Astrocyte of the spinal cord (primary cell): ENCODE measurements at places on chromosomes 1 and 21.

- no peak for DNase-seq
Measured at GRCh38 chr1:171139890-171140289, 45.2 kb upstream of the FMO2 start.

DNA sequence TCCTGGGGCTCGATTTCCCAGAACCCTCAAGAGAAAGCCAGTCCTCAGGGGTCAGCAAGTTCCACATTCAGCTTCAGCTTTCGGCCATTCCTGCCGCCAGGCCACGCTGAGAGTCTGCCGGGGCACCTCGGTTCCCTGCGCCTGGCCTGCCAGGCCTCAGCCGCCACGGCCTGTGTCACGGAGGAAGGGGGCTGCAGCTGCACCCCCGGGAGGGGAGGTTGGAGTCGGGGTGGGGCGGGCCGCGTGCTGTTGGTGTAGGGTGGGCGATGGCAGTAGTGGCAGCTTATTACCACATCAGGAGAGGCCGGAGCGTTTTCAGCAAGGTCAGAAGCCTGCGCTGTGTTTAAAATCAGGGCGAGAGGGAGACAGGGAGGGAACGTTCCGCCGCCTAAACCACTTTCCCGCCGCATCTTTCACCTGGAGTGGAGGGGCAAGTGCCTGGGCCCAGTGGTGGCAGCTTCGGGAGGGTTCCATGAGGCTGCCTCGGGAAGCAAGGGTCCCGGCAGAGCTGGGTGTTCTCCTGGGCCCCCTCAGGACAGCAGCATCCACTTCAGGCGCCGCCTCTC is 68.5 kb upstream of the TRAPPC10 start:
- no peak for DNase-seq

GRCh38 chr1:229108598-229109201 is 162.2 kb upstream of the RAB4A start:
- DNase-seq, result no peak

GRCh38 chr1:170685166-170685565 is 21.2 kb downstream of the PRRX1 start:
- DNase-seq, result peak; percentile 74

DNA sequence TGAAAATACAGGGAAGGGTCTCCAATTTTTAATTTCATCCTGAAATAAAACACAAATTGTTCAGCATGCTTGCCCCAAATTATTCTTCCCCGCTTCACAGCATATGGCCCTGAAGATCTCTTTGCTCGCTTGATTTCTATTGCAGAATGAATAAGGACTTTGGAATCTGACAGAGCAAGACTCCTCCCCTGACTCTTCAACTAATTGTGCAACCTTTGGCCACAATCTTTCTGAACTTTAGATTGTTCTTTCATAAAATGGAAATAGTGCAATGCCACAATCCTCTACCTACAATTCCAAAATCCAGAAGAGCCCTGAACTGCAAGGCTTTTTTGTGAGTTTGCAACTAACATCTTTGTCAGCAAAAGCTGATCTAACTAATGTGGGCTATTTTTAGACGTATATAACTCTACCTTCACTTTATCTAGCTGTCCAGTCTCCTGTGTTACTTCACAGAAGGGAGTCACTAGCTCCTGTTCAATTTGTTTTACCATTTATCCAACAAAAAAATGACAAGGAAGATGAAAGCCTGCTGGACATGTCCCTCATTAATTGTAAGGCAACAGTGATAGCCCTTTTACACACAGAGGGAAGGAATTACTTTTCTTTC is 13.4 kb downstream of the RNASEL start:
- peak; percentile 35 for DNase-seq

GRCh38 chr1:243542739-243543415 is 287.0 kb downstream of the SDCCAG8 start:
- DNase-seq, result no peak

GRCh38 chr1:236099355-236099974 is 34.6 kb upstream of the NID1 start:
- no peak for DNase-seq

DNA sequence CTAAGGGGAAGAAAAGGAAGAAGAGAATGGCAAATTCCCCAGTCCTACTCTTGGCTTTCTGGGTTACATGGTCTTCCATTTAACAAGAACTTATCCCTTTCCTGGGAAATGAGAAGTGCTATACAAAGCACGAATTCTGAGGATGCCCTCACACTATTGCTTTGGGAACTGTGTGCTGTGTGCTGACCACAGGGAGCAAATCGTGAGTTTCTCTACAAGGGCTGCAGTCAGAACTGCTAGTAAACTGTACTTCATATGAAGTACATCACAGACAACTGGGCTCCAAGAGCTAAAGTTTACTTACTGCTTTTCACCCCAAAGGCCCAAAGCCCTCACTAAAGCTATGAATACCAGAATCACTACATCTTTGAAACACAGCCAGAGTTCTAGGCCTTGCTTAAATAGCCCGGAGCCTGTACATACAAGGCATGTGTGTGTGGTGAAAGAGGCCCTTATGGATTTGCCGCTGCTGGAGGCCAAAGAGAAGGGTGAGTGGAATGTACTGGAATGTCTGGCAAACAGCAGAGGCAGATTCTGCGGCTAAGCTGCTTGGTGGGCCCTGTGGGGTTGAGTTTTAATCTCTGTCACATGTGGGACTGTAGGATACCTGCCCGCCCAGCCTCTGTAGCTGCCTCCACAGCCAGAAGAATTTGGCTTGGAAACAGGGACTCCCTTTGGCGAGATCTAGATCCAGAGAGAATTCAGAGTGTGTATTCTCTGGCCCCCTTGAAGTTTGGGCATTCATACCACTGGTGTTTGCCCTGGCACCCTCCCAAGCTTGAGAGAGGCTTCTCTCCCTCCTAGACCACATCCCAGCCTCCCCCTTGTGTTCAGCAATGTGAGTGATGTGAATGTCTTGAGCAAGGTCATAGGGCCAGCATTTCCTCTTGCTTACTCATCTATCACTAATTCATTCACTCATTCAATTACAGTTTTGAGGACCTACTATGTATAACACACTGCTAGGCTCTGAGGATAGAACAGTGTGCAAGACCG is 21.9 kb upstream of the TRIM67 start:
- DNase-seq, result peak; percentile 98

- peak; percentile 32 for DNase-seq
Measured at GRCh38 chr1:67716800-67717199, 31.8 kb downstream of the GADD45A start.

GRCh38 chr1:38571726-38572125 is 287.8 kb downstream of the RRAGC start:
- DNase-seq, result no peak

- no peak for DNase-seq
Measured at GRCh38 chr1:10014016-10014415, 17.0 kb downstream of the RBP7 start.

DNA sequence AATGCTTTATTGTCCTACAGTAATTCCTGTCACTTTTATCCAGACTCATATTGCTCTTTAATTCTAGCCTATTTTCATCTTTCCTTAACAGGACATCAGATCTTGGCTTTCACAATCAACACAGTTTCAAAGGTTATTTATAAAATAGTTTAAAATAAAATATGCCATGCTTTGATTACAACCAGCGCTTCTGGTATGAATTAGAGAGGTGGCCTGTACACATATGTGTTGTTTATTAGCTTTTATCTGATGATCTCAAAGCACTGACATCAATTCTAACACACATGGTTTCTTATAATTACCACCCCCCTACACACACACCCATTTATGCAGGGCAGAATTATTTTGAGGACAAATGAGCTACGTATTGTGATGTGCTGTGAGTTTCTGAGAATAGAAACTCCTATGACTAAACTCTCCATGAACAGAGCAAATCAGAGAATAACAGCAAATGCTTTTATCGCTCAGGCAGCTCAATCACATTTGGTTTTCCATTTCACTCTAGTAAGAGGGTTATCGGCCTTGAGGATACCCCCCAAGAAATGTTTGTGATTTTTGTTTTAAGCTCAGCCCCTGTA is 18.0 kb downstream of the CD247 start:
- DNase-seq, result no peak

DNA sequence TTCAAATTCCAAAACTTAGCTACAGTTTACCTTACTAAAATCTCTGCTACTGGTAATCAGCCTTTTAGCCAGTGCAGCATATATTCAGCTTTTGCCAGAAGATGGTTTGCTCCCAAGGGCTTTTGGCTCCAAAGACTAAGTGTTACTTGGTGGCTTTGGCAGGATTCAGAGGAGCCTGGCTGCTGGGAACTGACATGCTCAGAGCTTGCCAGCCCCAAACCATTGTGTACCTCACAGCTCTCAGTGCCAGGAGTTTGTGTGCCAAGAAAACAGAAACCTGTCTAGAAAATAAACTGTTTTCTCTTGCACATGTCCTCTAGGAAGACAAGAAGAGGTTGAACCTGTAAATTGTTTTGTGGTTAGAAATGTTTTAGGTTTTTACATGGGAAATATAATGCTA is 315.9 kb downstream of the ST6GALNAC3 start:
- no peak for DNase-seq

DNA sequence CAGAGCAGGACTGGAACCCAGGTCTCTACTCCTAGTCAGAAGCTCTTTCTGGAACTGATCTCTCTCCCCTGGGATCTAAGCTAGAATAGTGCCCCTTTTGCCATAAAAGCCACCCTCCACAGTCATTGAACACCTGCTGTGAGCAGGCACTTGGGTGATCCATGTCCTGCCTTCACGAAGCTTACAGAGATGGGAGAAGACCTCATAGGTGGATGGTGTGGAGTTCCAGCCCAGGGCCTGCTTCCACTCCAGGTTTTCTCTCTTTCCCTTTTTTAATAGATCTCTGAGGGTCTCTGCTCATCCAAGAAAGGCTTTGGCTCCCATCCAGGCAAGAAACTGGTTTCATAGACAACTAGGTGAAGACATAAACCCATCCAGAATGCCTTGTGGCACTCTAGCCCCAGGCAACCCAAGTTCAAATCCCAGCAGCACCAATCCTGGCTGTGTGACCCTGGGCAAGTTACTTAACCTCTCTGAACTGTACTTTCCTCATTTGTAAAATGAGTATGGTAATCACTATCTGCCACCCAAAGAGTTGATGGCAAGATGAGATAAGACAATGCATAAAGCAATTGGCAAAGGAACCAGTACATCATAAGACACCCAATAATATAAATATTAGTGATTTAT is 46.4 kb upstream of the TMEM51 start:
- DNase-seq, result no peak

DNA sequence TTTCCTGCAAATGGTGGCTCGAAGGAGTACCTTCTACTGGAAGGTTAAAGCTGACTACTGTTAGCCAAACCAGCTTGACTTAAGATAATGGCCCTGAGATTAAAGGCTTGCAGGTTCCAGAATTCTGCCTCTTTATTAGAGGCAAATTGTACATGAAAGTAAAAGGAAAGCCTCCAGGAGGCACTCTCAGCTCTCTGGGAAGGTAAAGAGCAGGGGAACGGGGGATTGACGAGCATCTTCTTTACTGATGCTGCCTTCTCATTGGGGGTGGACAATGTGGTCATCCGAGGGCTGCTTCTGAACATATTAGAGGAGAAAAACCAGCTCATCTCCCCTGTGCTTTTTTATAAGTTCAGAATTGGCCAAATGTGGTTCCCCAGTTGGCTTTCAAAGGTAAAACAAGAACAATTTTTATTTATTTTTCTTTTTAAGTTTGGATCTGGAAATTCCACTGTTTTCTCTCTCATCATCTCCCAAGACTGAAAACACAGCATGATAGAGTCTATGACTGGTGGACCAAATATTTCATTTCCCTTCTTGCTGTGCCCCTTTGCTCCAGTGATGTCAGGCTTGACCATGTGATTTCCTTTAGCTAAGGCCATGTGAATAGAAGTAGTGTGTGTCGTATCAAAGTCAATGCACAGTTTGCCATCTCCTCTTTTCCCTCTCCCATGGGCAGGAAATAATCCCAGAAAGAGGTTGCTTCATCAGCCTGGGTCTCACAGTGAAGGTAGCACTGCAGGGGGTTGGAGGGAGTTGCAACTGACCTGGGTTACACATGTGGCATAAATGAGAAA is 292.7 kb downstream of the PRDM2 start:
- DNase-seq, result peak; percentile 68

DNA sequence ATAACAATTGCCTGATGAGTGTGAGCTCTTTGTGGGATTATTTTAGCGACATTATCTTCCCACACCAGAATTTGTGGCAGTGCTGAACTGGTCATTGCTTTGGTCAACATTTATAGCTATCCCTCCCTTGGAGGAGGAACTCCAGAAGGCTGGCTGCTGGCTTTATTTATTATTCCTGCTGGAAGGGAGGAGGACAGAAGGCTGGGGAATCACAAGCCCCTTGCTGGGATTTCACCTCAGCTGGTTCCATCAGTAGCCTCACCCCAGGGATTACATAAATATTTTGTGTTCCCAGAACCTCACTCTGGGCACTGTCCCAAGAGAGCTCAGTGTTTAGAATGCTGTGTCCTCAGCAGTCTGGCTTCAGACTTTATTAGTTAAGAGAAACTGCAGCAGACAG is 102.8 kb upstream of the C1orf21 start:
- peak; percentile 96 for DNase-seq

DNA sequence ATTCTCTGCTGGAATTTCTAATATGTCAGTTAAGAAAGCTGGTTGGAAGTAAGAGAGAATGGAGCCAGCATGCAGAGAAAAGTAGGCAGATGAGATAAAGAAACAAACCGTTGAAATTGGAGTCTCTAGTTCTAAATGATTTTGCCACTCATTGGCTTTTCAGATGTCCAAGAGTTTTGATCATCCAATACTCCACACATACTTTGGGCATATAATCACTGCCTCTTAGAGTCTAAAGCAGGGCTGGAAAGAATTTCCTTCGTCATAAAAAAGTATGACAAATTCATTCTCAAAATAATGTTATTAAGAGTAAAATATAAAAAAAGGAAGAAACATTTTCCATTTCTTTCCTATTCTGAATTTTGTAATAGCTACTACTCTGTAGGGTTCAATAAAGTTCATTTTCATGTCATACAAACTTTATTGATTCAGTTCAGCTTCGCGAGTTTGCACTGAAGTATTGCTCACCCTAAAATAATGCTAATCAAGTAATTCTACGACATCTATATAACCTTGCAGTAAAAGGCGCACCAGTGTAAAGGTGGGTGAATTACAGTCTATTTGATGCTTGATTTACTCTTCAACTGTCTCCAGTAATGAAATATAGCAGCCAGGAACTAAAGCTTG is 1556.6 kb downstream of the NCAM2 start:
- DNase-seq, result no peak

- DNase-seq, result no peak
Measured at GRCh38 chr1:77830946-77831345, 51.5 kb downstream of the MIGA1 start.

- no peak for DNase-seq
Measured at GRCh38 chr1:98921817-98922216, 82.8 kb downstream of the PLPPR5 start.

DNA sequence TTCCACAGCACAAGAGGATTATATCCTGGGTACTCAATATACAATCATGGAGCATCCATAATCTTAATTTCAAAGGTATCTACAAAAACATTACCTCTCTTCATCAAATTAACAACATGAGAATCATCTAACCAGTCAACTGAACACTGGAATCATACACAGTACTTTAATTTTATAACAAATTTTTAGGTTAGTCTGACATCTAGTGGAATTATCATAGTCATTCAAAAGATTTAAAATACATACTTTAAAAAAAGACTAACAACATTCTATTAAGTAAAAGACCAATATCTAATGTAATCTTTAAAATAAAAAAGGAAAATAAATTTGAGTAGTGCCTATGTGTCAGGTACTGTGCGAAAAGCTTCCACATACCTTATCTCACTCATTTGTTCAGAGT is 16.8 kb upstream of the SH3GLB1 start:
- DNase-seq, result peak; percentile 29
